Prostate gland (tissue), 2 donors: ENCODE measurements at places on chromosomes 3 and 15. TPM values are rescaled to one million over a fixed set of nuclear protein-coding genes. Genes with fewer than 3 reads are reported as not detected.

The CPN2 gene
- total RNA-seq: not detected

The MYZAP gene
- 25.1 TPM for total RNA-seq

GRCh38 chr3:190608850-190609589 lies 95.1 kb downstream of the IL1RAP start:
- H3K27ac ChIP-seq: no peak overlapping the region
- H3K4me3 ChIP-seq: no peak overlapping the region
- no peaks in the 10 kb centered on the region for H3K36me3 ChIP-seq
- no peaks in the 10 kb centered on the region for H3K4me1 ChIP-seq

DNA sequence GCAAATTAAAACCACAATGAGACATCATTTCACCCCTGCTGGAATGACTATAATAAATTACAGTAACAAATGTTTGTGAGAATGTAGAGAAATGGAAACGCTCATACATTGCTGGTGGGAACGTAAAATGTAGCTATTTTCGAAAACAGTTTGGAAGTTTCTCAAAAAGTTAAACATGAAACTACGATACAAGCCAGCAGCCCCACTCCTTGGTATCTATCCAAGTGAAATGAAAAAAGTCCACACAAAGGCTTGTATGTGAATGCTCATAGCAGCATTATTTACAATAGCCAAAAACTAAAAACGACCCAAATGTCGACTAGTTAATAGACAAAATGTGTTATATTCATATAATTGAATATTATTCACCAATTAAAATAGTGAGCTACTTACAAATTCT lies 22.9 kb upstream of the CFAP20DC start:
- no peak for DNase-seq
- H3K36me3 ChIP-seq: no peaks in the 10 kb centered on the region
- no peak overlapping the region for H3K4me3 ChIP-seq
- no peaks in the 10 kb centered on the region for H3K4me1 ChIP-seq

DNA sequence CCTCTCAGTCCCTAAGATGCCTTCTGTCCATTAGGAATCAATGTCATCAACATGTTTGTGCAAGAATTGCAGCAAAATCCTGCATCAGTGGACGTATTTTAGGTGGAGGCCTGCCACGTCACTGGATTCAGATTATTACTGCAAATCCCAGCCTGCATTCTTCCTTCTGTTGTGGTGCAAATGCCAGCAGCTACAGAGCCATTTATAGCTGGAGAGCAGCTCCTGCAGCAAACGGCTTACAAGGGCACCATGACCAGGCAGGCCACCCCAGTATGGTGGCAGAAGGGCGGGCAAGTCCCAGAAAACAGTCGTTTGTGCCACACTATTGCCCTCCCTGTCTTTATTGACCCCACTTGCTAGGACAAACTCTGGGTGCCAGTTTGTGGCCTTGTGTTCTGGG lies 74.7 kb downstream of the SNRK start:
- H3K4me1 ChIP-seq: no peaks in the 10 kb centered on the region
- H3K27ac ChIP-seq: no peak overlapping the region
- no peak for DNase-seq
- H3K36me3 ChIP-seq: no peaks in the 10 kb centered on the region
- no peaks in the 10 kb centered on the region for H3K27me3 ChIP-seq
- no peak overlapping the region for H3K4me3 ChIP-seq

GRCh38 chr3:130565224-130565623 lies 48.2 kb downstream of the COL6A6 start:
- H3K4me1 ChIP-seq: no peaks in the 10 kb centered on the region
- H3K4me3 ChIP-seq: no peak overlapping the region
- no peak overlapping the region for H3K27ac ChIP-seq
- no peak for DNase-seq

GRCh38 chr15:94053626-94054025 lies 177.7 kb upstream of the MCTP2 start:
- H3K27me3 ChIP-seq: no peaks in the 10 kb centered on the region
- no peak overlapping the region for H3K4me3 ChIP-seq
- H3K27ac ChIP-seq: no peak overlapping the region
- DNase-seq: no peak
